ENCODE measurements at places on chromosomes 3 and 15.

- peak; percentile 74 for DNase-seq
These were observed 15.6 kb upstream of the KY start for GRCh38 chr3:134666466-134666865.

DNA sequence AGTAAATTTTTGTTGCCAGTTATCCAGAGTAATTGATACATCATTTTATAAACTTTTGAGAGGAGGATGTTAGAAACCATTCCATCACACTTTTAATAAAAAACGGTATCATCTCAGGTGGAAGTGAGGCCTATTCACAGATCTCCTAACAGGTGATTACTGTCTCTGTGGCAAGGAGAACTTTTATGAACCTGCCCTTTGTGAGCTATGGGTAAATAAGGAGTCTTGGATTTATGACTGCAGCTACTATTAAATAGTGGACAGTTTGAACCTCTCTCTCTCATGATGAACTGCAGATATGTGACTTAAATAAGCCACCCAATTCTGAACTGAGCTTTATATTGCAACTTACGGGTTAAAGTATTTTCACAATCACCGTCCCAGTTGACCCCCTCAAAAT is 45.7 kb downstream of the ZFAND6 start:
- DNase-seq = no peak

DNA sequence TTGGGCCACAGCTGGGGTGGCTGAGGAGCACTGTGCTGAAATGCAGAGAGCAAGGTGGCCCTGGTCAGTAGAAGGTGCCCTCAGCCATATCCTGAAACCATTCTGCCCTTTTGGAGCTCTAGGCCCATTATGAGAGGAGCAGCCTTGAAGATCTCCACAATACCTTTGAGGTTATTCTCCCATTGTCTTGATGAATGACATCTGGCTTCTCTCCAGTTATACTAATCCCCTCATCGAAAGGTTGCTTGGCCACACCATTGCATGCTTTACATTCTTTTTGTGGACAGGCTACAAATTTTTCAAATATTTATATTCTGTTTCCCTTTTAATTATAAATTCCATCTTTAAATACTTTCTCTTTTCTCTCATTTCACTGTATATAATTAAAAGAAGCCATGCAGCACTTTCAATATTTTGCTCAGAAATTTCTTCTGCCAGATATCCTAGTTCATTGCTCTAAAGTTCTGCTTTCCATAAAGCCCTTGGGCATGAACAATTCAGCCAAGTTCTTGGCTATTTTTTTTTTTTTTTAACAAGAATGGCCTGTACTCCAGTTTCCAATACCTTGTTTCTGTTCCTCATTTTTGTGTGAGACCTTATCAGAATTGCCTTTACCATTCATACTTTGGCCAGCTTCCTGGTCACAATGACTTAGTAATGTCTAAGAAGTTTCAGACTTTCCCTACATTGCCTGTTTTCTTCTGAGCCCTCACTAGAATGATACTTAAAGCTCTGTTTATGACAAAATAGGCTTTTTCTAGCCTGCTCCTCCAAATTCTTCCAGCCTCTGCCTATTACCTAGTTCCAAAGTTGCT is 138.9 kb upstream of the SGO1 start:
- DNase-seq = no peak

DNA sequence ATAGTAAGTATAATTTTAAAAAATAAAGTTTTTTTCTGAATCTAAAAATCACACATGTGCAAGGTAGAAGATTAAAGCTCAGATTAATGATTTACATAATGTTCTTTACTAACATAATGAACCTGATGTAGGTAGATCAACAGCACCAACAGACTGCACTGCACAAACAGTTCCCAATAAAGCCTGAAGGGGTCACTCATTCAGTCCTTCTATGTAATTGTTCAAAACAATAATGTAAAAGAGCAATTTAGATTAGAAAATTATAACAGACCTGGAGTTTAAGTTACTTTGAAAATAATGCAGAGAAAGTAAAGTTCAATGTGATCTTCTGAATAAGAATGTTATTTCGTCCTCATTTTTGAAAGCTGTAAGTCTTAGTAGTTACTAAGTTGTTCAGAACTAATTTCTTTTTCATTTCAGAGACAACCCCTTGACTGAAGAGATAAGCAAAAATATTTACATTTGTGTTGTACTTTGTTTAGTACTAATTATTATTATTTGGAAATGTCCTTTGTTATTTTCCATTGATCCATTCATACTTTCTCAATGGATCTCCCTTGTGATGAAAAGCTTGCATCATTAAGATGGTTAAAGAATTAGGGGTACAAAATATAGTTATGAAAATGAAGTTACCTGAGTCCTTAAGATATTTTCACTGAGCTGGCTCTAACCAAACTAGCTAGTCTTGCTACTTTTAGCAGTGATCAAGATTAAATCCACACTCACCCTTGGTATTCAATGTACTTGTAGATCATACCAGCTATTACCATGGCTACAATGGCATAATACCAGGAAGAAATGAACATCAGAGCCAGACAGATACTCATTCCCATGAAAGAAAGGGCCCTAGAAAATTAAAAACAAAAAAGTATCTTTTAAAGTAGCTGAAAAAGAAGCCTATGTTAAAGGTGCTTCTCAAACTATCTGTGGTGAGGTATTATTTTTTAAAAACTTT is 16.8 kb downstream of the EMC4 start:
- DNase-seq = peak; percentile 59

- DNase-seq = peak; percentile 58
These were observed 7.3 kb downstream of the ESYT3 start for GRCh38 chr3:138441742-138442141.

DNA sequence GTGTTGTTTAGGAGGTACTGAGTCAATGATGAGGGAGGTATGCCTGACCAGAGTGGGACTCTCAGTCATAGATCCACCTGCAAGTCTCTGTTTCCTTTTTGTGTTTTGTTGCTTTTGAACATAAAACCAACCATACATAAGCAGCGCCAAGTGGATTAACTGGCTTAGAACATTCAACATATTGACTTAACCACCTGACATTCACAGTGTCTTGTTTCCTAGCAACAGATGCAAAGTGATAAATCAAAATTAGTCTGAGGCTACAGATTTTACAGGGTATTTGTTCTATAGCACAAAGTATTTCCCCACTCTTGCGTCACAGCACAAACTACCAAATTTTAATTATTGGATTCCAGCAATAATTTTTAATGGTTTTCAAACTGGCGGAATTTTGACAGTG is 283.8 kb downstream of the BBX start:
- no peak for DNase-seq

DNA sequence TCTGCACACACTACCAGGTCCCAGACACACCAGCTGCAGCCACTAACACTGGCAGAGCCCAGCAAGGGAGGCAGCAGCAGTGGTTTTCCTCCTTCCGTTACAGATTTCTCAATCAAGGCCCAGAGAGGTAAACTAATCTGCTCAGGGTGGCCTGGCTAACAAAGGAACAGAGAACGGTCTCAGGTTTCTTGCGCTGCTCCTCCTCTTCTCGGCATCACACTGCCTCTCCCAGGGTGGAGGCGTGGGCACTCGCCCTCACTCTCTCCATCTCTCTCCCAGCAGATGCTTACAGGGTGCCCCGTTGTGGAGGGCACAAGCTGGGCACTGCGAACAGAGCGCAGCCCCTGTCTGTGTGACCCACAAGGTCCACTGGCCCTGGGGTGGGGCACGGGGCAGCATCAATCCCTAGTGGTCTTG is 228.7 kb downstream of the VPS13C start:
- no peak for DNase-seq

DNA sequence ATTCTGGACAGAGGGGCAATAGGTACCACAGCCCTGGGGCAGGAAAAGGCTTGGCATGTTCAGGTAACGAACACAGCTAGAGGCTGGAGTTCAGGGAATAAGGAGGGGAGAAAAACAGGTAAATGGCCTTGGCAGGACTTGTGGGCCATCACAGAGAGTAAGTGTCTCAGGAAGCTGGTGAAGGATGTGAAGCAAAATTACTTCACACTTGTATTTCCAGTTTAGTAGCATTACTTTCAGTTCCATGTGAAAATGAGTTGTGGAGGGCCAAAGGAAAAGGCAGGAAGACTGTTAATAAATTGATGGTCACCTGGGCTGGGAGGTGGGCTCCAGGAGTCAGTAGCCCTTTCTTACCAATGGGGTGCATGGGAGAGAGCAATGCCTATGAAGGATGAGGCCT is 25.6 kb downstream of the TRIM42 start:
- no peak for DNase-seq

DNA sequence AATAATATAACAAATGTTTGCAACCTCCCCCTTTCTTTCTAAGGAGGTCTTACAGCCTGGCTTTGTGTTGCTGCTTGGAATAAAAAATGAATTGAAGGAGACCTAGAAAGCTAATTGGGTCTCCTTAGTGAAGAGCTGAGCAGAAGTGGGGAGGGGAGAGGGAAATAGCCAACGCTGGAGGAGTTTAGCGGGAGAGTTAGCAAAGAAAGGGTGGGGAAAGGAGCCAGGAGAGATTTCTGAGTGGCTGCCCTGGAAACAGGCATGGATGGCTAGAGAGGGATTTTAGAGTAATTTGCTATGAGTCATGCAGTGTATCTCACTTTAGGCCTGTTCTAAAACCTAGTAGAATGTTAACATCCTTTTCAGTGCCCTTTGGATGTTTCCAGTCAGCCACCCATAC is 45.2 kb upstream of the PFN2 start:
- DNase-seq = peak; percentile 9

GRCh38 chr3:82628385-82629014 is 867.1 kb upstream of the GBE1 start:
- DNase-seq = no peak

DNA sequence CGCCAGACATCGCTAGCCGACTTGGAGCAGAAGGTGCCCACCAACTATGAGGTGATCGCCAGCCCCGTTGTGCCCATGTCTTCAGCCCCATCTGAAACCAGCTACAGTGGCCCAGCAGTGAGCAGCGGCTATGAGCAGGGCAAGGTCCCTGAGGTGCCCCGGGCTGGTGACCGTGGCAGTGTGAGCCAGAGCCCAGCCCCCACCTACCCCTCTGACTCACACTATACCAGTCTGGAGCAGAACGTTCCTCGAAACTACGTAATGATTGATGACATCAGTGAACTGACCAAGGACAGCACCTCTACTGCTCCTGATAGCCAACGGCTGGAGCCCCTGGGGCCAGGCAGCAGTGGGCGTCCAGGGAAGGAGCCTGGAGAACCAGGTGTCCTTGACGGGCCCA is 12.9 kb upstream of the APEH start:
- peak; percentile 26 for DNase-seq

DNA sequence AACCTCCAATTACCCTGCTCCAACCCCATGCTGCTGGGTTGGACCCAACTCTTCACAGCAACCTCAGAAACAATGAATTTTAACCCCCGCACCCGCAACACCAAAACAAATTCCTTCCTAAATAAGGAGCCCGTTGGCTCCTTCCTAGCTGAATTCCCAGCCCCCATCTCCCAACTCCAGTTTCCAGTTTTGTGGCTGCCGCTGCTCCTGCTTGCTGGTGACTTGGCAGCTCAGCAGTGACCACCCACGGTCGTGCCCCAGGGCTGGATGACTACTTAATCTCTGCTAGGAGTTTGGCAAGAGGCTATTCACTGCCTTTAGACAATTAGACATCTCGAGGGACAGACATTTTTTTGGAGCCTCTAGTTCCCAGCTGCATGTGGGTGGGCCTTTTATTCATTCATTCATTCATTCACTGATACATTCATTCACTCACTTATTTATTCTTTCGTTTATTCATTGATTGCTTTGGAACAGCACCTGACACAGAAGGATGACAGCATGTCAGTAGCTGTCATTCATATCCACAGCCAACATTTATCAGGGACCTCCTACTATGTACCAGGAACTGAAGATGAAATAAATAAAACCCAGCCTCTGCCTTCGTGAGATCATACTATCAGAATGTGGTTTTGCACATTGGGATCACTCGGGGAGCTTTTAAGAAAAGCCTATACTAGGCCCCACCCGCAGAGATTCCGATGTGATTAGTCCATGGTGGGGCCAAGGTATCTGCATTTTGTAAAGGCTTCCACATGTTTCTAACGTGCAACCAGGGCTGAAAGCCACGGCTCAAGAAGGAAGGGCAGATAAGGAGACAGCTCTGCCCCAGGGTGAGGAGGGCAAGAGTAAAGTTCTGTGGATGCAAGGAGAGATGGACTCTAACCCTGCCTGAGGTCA is 256.5 kb downstream of the SHQ1 start:
- DNase-seq = peak; percentile 83

- DNase-seq = no peak
These were observed 26.9 kb downstream of the LOXL1 start for GRCh38 chr15:73952913-73953750.

- no peak for DNase-seq
These were observed 6.9 kb upstream of the CACNA2D2 start for GRCh38 chr3:50510325-50510724.

DNA sequence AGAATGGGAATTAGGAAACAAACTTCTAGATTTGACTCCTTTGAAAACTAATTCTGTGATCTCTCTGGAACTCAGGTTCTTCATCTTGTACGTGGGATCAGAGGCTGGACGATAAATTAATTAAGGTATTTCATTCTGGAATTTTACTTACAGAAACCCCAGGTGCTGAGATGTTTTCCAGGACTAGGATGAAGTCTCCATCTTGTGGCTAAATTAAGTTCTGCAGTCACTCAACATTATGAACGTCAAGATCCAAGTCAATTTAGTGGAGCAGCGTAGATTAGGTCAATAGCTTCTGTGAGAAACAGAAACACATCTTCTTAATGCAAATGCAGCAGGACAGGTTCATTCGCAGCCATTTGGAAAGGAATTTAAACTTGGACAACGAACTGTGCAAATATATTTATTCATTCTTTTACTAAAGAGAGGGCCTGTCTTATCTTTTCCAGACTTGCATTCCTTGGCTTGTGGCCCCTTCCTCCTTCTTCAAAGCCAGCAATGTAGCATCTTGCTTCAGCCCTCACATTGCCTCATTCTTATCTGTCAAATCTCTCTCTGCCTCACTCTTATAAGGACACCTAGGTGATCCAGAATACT is 26.7 kb upstream of the TMC3 start:
- DNase-seq = peak; percentile 51

DNA sequence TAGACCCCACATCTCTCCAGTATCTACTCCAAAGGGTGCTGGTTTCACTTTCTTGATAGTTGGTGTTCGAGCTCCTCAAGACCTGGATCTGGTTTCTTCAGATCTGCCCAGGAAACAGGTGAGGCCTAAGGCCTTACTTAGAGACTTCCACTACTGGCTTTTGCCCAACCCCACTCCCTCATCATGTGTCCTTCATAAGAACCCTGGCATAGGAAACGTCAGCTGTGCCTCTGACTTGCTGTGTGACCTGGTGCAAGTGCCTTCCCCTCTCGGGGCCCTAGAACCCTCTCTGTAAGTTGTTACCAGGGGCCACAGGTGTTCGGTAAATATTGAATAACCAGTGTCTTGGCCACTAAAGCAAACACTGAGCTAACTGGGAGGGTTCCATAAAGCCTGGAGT is 3.9 kb downstream of the OXTR start:
- no peak for DNase-seq

- peak; percentile 37 for DNase-seq
These were observed 27.0 kb downstream of the C2CD4B start for GRCh38 chr15:62138124-62138523.

DNA sequence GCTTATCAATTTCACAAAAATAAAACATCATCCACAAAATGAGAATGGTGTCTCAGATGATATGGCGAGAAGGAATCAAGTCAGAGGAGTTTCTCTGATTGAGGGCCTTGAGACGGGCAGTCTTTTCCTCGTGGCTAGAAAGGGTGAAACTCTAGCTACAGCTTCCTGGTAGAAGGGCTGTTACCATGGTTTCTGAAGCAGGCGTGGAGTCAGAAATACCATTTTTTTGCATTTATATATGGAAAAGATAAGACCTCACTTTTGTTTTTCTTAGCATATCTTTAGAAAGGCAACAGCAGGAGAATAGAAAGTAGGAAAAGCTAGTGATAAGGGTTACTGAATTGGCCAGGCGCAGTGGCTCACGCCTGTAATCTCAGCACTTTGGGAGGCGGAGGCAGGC is 17.3 kb upstream of the SAMD7 start:
- DNase-seq = no peak

All from ELR (cell line).